NB4 (cell line): ENCODE measurements at places on chromosomes 4 and X.

DNA sequence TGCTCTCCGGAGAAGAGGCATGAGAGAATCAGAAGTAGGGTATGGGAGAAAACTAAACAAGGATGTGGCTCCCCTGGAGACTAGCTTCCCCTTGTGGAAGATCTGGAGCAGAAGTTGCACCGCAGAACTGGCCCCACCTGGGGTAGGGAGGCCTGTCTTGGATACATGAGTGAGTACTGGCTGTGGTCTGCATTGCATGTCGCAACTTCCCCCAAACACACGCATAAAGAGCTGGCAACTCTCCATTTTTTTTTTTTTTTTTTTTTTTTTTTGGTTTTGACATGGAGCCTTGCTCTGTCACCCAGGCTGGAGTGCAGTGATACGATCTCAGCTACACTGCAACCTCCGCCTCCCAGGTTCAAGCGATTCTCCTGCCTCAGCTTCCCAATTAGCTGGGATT, 119.9 kb downstream of the EGF start:
- DNase-seq, result peak; percentile 75

- no peak for DNase-seq
These were observed 107.5 kb upstream of the VCX2 start for GRCh38 chrX:8278557-8278956.

DNA sequence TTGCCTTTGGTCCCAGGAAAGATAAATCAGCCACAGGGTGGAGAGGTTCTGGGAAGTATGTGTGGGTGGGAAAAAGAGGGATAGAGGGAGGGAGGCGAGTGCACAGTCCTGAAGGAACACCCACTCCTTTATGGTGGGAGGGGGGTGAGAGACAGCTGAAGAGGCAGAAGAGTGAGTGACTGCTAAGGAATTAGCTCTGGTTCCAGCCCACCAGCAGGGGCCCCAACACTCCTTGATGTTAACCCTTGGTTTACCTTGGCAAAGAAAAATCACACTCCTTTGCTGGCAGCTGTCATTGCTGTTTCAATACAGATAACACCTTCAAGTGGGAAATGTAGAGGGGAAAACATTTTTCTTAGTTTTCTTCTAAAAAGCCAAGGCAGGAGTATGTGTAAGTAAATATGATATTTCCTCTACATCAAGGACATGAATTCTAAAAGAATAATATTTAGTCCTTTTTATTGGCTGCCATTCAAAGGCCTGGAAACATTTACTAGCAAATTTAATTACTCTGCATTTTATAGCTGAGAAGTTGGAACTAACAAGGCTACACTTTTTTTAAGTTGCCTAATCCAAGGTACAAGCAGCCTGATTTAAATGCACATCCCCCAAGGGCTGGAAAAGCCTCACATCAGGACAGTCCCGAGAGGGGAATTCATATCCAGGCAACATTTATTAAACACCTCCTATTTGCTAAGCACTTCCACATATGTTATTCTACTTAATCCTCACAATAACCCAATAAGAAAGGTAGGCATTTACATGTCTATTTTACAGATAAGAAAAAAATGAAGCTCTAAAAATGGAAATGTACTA, 81.7 kb downstream of the HS6ST2 start:
- no peak for DNase-seq

GRCh38 chr4:38868059-38868960, 704 bp downstream of the FAM114A1 start:
- DNase-seq, result no peak

- DNase-seq, result no peak
These were observed 54.2 kb upstream of the SLC25A4 start for GRCh38 chr4:185088899-185089298.

GRCh38 chrX:152932598-152933175, 34.8 kb downstream of the ZNF185 start:
- DNase-seq, result no peak

- DNase-seq, result peak; percentile 88
These were observed 3.7 kb upstream of the SETD7 start for GRCh38 chr4:139559687-139560086.

DNA sequence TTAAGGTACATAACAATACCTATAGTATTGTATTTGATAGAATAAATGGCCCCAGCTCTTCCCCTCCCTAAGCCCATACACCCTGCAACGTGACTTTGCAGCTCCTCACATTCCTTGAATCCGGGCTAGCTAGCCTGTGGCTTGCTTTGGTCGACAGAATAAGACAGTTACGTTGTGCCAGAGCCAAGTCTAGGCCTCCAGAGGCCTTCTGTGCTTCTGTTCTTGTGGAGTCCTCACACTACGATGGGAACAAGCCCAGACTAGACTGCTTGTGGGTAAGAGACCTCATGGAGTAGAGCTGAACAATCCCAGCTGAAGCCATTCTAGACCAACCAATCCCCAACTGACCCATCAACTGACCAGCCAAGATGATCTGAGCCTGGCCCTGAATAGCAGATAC, 102.4 kb upstream of the PLAC1 start:
- DNase-seq, result no peak

DNA sequence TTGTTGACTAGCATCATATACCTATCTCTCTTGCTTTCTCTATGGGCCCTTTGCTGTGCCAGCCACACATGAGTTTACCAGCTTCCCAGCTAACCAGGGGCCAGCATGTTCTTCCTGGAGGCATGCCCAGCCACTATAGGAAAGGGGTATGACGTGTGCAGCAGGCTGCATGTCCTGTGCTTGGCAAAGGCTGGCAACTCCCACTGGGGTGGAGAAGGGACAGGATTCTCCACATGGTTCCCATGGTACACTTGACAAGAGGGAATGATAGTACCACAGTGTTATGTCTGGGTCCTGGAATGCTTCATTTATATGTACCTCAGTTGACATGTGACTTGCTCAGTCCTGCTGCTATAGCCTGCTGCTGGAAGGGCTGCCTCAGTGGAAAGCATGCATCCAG, 78.8 kb downstream of the TMEM164 start:
- no peak for DNase-seq

GRCh38 chr4:17599826-17600225, 14.6 kb upstream of the MED28 start:
- DNase-seq, result no peak

GRCh38 chrX:152038804-152039203, 64.3 kb upstream of the GABRE start:
- DNase-seq, result no peak

DNA sequence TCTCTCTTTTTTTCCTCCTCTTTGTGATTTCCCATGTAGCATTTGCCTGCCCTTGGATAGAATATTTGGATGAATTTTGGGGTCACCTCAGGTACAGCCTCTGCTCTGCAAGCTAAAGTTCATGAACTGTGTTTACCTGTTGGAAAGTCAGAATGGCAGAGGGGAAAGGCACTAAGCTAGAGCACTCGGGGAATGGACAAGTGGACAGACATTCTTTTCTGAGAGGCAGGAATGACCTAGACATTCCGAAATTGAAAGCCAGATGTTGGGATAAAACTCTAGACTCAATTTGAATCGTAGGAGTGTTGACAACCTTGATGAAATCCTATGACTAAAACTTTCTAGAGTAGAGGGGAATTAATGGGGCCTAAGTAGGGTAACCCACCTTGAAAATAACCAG, 56.1 kb downstream of the LUZP4 start:
- DNase-seq, result no peak

DNA sequence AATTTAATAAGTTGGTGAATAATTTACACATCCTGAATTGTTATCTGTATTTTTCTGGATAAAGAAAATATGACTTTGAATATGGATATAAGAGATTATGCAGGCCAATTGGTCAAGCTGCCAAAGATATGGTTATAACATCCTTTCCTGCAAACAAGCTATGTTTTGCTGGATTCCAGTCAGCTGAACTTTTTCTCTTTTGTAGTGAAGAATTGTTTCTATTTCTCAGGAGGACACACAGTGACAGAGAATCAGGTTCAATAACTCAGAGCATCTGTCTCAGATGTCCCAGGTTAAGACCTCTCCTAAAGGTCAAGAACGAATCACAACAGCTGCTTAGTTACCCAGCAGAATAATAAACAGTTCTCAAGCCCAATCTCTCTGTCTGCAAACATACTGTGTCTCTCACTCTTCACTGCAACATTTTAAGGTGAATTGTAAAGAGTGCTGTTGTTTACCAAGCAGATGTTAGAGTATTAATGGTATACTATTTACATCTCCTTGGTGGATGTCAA, 189.5 kb upstream of the ANKRD50 start:
- DNase-seq, result no peak

- no peak for DNase-seq
These were observed 100.3 kb upstream of the GUCY1A1 start for GRCh38 chr4:155566354-155566753.

- DNase-seq, result peak; percentile 6
These were observed 170.4 kb upstream of the TET2 start for GRCh38 chr4:104976262-104976661.

- DNase-seq, result no peak
These were observed 33.0 kb downstream of the GRK4 start for GRCh38 chr4:2996415-2996814.

DNA sequence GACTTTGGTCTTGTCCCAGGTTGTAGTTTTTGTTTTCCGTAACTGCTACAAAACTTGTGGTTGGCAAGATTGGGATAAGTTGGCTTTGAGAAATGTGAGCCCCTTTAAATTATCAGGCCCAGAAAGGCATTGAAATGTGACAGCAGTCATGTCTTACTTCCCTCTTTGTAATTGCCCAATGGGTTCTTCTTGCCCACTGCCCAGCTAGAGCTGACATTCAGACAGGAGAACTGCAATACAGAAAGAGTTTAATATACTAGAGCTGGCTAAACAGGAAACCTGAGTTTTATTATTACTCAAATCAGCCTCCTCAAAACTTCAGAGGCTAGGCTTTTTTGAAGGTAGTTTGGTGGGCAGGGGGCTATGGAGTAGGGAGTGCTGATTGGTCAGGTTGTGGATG, 288.3 kb downstream of the ZNF674 start:
- peak; percentile 56 for DNase-seq

GRCh38 chr4:31995943-31996901, 1276.1 kb downstream of the PCDH7 start:
- peak; percentile 84 for DNase-seq
